B cell (primary cell): ENCODE measurements at places on chromosomes 5 and 9.

GRCh38 chr9:105884416-105884815 lies 190.1 kb downstream of the TMEM38B start:
- no peak for DNase-seq

DNA sequence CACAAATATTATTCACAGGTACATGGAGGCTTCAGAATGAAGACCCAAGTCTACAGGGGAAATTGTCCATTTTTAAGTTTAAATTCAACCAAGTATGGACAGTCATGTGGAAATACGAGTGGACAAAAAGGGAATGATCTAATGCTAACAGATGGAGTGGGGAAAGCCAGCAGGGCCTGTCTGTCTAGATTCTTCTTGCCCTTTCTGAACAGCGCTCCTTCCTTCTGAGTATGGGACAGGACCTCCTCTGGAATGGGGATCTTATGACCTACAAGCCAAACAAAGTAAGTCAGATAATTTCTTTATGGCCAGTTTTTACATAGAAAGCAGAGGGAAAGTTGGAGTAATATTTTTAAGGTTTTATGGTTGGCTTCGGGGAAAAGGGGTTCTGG lies 119.8 kb upstream of the NEK6 start:
- DNase-seq, result no peak

DNA sequence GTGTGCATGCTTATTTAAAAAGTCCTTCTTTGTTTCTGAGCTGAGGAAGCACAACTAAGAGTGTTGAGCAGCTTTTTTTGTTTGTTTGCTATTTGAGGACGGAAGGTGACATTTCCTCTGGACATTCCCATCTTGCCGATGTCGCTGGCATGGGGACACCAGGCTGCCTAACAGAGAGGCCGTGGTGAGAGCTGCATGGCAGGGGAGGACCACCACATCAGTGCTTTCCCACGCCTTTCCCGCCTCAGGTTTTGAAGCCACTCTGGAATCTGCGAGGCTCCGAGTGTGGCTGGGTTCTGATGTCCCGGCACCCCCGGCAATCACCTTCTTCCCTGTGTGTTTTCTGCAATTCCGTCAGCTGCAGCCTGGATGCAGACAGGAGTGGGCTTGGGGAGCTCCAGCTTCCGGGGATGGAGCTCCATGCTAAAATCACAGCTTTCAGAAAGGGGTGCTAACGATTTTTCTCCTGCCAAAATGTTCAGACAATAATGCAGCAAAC lies 259.8 kb upstream of the IRX4 start:
- no peak for DNase-seq

GRCh38 chr9:27572566-27572917 lies 739 bp downstream of the C9orf72 start:
- DNase-seq, result peak; percentile 89

- no peak for DNase-seq
Measured at GRCh38 chr9:85704744-85705143, 37.0 kb downstream of the AGTPBP1 start.

DNA sequence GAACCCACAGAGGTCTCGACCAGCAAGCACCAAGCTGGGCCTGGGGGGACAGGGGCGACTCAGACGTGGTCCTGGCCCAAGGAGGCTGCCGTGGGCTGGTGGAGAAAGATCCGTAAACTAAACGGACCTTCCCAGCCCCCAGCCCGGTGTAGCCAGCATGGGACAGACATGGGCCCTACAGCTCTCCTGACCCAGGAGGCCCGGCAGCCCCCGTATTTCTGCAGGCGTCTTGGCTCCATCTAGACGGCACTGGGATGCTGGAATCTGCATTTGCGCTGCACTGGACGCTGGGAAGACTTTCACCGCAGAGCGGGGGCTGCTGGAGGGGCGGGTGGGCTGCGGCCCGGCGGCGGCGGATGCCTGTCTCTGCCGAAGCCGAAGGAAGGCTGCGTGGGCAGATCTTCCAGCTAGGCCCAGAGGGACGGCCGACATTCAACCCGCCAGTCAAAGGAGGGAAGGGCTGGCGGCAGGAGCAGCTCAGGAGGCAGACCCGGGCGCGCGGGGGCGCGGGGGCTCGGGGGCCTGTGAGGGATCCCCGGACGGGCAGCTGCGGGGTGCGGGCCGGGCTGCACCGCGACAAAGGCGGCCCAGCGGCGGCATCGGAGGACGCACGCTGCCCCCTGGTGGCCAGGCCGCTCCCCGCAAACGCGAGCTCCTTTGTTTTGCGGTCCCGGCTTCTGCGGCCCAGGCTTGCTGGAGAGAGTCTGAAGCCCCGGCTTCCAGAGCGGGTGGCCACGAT lies 266.2 kb downstream of the NSG2 start:
- peak; percentile 60 for DNase-seq

DNA sequence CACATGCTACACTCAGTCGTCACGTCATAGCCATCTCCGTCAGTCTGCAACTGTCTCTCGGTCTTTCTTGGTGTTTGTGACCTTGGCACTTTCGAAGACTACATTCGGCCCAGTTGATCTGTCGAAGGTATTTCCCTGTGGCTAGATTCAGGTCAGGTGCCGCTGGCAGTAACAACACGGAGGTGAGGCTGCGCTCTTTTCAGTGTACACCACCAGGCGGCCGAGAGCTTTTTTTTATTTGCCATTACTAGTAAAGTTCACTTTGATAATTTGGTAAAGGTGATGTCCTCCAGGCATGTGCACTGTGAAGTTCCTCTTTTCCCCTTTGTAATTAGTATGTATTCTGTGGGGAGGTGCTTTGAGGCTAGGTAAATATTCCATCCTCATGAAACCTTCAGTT lies 49.7 kb downstream of the RNF130 start:
- no peak for DNase-seq

DNA sequence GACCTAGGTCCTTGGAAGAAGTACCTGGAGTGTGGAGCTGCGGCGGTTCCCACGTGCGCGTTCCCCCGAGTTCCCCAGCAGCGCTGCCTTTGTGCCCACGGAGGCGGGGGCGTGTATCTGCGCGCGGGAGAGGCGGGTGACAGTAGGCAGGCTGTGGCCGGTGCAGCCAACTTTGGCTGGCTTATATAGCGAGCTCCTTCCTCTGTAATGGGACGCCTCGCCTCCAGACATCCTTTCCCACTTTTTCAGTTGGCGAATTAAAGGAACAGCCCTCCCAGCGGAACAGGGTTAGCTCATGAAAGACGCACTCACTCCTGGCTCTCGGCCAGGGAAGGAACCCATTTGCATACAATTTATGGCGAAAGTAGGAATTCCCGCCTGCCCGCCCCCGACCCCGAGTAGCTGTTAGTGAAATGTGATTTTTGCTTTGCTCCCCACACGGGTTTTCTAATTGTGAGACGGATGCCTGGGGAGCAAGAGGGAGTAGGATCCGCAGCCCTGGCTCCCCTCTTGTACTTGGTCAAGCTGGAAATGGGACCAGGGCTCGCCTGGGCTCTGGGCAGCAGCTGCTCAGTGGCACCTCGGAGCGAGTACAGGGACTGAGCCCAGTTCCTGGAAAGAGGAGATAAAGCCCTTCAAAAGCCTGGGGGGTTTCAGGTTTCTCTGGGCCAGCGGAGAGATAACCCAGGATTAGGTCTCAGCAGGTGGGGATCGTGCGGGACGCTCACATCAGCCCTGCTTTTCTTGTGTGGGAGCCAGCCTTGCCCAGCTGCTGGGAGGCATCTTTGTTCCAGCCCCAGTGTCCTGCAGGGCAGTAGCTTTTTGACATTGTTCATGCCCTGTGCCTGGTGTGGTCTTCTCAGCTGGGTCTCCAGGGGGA lies at the start of gene TNC:
TNC (minus strand) TSS at position 159 of the 880 bp plus-strand sequence. CDS start 27,139 bp downstream, outside the sequence.
- no peak for DNase-seq

DNA sequence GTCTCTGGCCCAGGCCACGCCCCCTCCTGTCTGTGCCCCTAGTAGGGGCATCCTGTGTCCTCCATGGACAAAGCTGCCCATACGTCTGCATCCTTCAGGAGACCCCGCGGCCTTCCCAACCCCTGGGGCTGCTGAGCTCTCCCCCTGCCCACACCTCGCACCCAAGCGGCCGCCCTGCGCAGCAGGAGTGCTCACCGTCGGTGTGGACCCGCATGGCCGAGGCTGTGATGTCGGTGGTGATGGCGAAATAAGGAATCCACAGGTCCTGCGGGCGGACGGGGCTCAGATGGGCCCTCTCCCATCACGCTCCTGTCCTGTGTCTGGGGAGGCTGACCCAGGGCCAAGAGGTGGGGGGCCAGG lies 4.8 kb upstream of the NSMF start:
- no peak for DNase-seq
